ENCODE measurements at places on chromosomes 12 and 14. TPM values are rescaled to one million over a fixed set of nuclear protein-coding genes. Genes with fewer than 3 reads are reported as not detected.

The RFLNA gene
- 1.1 TPM for total RNA-seq

The CDKN3 gene
- 5.2 TPM for total RNA-seq

The HOXC9 gene
- total RNA-seq: 7.1 TPM

The AQP6 gene
- total RNA-seq: not detected

The CLEC2A gene
- not detected for total RNA-seq

The CYP27B1 gene
- total RNA-seq: 0.54 TPM

The SERPINA9 gene
- not detected for total RNA-seq

The ADAMTS20 gene
- not detected for total RNA-seq

The ALDH1L2 gene
- 0.93 TPM for total RNA-seq

The KCNJ8 gene
- total RNA-seq: 13.3 TPM
